LoVo (cell line): ENCODE measurements at places on chromosomes 5 and 9.

DNA sequence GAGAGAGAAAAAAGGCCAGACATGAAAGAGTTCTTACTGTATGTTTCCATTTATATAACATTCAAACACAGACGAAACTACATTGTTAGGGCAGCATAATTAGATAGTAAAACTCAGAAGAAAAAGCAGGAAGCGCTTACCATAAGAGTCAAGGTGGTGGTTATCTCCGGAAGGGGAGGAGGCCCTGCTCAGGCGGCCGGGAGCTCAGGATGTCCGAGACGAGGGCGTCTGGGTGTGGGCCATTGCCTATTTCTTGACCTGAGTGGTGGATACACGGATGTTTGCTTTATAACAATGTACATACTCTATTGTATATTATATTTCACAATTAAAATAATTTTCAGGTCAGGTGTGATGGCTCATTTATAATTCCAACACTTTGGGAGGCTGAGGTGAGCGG is 80.9 kb upstream of the COL5A1 start:
- DNase-seq = no peak

GRCh38 chr5:137305971-137306602 is 193.0 kb downstream of the SPOCK1 start:
- no peak for DNase-seq

- DNase-seq = no peak
Measured at GRCh38 chr9:117917873-117918272, 213.7 kb downstream of the TLR4 start.

GRCh38 chr9:113462781-113463286 is 693 bp upstream of the RGS3 start:
- no peak for DNase-seq

GRCh38 chr5:37844009-37844408 is 4.2 kb upstream of the GDNF start:
- DNase-seq = no peak

GRCh38 chr9:86185872-86186271 is 73.6 kb downstream of the C9orf153 start:
- no peak for DNase-seq

GRCh38 chr5:23996525-23996924 is 489.1 kb downstream of the PRDM9 start:
- DNase-seq = no peak

- DNase-seq = no peak
Measured at GRCh38 chr5:158349987-158350386, 491.0 kb upstream of the CLINT1 start.

DNA sequence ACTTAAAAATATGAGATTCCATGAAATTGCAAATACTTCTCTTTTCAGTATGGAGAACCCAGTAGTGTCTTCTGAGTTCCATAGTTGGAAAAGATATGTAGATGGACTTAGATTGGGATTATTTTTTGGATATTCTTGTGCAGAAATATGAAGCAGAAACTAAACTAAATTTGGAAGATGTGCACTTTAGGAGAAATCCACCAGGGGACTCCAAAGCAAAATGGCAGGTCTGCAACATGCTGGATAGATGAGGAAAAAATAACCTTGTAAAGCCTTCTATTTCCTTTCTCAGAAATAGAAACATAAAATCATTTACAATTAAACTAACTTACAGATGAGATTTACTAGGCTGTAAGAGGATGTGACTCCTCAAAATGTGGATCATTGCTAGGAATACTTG is 49.2 kb upstream of the MINAR2 start:
- DNase-seq = no peak

DNA sequence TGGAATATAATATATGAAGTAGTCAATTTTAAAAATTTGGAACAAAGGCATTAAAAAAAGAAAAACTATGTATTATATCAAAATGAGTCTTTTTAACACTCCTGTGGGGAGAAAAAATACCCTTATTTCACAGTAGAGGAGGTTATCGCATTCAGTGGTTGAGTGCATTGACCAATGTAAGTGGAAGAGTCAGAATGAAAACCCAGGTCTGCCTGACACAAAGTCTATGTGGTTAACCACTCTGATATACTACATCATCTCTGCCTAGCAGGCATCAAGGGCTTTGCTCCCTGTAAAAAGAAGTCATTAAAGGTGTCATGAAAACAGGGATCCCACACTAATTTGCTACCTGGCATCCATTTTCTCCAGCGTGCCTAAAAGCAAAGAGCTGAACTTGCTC is 417.2 kb upstream of the C9orf72 start:
- DNase-seq = no peak

DNA sequence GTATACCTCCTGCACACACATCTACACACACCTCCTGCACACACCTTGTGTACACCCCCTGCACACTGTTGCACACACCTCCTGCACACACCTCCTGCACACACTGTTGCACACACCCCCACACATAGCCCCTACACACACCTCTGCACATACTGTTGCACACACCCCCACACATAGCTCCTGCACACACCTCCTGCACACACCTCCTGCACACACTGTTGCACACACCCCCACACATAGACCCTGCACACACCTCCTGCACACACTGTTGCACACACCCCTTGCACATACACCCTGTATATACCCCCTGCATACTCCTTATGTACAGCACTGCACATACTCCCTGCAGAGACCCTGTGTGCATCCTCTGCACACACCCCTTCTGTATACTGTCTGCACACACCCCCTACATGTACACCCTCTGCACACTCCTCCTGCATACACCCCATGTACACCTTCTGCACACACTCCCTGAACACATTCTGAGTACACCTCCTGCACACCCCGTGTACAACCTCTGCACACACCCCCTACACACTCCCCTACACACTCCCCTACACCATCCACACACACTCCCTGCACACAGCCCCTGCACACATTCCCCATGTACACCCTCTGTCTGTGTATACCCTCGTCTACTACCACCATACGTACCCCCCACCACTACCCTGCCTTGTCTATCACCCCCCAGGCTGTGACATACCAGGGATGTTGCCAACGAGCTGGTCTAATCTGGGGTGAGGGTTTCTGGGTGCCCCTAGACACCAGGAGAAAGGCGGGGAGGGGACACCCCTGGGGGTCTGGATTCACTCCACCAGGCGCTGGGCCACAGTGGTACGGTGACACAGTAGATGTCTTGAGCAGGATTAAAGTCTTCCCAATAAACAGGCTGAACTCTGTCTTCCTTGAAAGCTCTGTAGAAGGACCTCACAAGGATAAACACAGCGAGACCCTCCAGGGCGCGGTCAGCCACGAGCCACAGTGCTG is 1.1 kb upstream of the CEP72 start:
- no peak for DNase-seq

DNA sequence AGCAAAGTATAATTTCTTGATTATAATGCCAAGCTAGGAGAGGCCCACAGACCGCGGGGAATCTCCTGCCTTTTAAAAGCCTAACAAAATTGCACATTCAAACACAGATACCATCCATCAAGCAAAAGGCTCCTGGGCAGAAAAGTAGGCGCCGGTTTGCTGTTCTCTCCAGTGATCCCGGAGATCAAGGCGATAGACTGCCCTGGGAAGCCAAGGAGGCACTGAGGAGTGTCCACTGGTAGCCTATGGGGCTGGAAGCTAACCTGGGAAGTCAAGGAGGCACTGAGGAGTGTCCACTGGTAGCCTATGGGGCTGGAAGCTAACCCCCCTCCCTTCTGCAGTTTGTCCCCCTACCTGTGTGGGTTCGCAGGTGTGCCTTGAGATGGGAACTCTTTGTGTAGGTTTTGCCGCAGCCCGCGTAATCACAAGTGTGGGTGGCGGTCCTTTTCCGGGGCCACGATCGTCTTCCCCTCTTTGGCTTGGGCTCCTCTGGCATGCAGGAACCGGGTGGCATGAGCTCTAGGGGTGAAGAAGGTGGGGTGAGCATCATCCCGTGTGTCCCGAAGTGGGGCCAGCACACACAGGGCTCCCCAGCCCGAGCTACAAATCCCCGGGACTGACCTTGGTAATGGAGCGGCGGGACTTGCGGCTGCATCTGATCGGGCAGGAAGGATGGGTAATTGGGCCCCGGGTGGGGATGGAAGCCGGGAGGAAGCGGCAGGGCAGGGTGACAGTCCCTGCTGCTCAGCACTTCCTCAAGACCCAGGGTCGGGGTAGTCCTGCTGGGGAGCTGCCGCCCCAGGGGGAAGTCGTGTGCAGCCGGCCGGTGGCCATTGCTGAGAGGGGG is 2.7 kb downstream of the KLF4 start:
- DNase-seq = no peak

DNA sequence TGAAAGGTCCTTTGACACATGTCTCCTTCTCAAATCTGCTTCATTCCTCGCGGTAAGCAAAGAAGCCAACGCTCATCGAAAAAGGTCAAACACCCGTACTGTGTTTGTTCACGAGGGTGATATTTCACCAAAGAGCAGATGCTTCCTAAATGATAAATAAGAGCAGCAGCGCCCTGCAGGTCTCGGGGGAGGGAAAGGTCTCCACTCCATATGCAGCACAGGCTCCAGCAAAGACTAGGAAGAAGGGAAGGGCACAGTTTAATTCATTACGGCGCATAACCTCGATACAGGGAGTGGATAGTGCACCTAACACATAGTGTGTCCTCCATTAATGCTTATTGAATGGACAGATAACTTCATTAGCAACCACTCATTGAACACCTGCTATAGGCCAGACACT is 593.3 kb downstream of the CDK5RAP2 start:
- DNase-seq = no peak

DNA sequence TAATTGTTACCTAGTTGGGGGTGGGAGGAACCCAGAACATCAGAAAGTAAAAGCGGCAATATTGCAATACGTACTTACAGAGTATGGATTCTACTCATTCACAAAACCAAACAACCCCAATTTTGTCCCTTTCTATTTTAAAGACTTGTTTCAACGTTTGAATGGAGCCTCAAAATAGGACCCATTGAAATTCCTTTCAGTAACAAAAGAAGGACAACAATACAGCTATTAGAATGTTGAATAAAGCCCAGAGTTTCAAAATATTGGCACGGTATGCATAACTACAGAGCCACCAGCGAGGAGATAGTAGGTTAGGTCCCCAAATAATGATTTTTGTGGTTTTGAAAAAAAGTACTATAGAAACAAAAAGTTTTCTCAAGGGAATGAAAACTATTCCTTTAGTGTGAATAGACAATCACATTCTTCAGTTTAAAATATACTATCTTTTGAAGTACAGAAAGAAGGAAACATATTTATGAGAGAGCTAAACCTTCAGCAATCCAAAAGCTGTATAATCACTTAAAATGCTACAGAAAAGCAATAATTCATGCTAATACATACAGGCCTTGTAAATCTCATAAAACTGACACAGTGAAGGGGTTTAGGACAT is 235.5 kb downstream of the RFX3 start:
- no peak for DNase-seq

DNA sequence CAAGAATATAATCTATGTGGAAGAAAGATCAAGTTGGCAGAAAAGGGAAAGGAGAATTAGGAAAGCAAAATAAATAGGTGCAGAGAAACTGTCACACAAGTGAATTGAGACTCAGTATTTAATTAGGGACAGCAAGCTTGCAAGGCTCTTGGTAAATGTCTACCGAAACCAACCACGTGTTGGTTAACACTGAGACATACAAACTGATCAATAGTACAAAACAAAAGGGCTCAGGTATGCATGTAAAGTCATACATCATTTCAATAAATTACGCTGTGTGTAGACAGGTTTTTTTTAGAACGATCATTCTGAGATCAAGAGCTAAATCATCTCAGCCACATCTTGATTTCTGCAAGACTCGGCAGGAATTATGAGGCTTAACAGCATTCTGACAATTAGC is 225.4 kb downstream of the EBF1 start:
- no peak for DNase-seq
